GM04504 (cell line): ENCODE measurements at places on chromosomes 4 and X.
A peak's percentile ranks its signal among the peaks of the same experiment; 100 is the strongest.

DNA sequence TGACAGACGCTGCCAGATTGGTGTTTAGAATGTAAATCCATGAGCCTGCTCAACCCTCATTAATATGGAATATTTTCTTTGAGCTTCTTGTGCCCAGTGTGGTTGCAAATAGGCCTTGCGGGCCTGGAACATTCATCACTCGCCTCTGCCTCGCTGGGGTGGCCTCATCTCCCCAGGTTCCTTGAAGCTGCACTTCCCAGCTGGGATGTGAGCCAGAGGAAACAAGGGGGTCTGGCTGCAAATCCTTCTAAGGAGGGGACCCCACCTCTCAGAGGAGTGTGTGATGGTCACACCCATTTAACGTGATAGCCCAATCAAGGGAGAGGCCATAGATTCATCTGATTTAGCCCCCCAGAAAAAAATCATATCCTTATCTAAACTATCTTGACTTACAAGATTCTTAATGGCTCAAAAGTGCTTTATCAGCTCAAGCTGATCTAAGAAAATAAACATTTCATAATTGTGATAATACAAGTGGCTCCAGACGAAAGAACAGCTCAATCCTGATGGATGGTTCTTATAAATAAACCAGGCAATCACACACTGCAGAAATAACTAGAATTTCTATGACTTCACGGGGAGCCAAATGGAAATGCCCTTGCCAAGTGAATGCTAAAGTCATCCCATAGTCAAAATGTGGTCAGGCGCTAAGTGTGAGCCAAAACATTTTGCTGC, 189.9 kb downstream of the PTTG2 start:
- no peak for DNase-seq

GRCh38 chrX:84501798-84502628, at the start of gene HDX:
HDX (minus strand) TSS chrX:84502453; CDS start chrX:84475397, 27,056 bp downstream.
- DNase-seq = peak; percentile 62

DNA sequence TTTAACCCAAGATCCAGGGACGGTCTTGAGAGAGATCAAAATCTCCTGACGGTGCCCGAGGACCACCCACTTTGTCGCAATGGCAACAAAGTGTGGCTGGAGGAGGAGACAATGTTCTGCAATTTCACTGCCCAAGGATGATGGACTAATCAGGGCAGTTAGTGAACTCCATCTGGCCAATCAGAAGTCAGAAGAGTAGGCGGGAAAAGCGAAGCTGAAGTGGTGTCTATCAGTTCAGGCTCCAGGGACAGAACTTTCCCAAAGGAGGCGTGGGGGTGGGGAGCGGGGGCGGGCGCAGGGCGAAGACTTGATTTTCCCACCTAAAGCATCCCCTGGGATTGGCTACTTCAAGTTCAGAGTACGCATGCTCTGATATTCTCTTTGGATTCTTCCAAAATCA, 25.6 kb downstream of the SPACA5B start:
- no peak for DNase-seq

GRCh38 chr4:185358514-185358913, 37.2 kb downstream of the LRP2BP start:
- no peak for DNase-seq

- no peak for DNase-seq
Observed at GRCh38 chrX:133916984-133917722, 68.2 kb downstream of the GPC3 start.

DNA sequence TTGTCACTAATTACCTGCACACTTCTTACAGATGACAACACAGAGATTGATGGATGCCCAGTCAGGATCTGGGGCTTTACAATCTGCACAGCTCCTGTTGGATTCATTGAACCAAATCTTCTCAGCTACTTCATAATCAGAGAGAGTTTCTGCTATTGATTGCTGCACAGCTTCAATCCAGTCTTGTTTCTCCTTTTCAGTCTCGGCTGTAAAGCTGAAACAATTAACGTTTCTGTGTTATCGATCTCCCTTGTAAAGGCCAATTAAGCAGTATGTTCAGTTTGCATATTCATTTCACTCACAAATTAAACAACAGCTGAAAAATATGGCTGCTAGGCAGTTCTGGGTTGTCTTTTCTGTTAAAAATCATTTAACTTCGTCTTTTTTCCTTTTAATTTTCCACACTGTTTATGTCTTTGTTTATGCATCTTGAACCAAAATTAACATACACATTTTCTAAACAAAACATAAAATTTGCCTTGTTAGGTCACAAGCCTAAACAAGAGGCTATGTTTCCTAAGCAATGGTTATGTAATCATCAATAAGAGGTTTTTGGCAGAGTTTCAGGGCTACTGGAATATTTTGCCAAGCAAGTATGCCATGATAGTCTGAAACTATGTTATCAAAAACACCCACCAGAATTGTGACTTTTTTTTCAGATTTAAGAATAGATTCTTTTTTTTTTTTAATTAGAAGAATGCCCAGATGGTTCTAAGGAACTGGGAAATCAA, 79.2 kb downstream of the ARAP2 start:
- DNase-seq = no peak

- DNase-seq = peak; percentile 17
Observed at GRCh38 chr4:108433832-108434231, 186.5 kb upstream of the RPL34 start.

DNA sequence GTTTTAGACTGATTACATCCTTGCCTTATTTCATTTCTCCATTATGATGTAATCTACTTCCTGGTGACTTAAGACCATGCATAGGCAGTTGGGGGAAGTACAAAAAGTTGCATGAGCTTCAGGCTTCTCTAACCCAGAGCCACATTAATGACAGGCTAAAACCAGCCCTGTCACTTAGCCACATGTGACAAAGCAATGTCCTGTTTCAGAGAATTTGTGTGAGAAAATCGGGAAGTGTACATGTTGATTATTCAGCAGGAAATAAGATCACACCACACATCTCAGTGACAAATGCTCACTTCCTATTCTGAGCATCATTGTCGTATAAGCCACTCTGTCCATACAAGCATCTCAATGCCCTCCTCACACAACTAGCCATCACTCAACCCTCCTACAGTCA, 98.5 kb upstream of the MAGEB16 start:
- DNase-seq = no peak

DNA sequence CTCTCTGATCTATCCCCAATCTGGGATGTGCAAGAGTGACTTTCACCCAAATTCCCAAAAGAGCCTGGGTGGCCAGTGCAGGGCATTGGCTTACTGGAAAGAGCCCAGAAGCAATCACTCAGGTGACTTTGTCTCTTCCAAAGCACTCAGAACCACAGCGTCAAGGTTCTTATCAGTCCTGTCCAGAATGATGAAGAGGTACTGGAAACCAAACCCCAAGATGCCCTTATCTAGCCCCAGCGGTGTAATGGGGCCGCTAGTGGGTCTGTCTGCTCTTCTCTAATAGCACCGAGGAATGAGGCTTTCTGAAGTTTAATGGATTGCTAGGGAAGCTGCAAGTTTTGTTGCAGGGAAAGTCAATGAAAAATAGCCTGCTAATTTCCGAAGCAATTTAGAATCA, 21.6 kb downstream of the CLNK start:
- no peak for DNase-seq

DNA sequence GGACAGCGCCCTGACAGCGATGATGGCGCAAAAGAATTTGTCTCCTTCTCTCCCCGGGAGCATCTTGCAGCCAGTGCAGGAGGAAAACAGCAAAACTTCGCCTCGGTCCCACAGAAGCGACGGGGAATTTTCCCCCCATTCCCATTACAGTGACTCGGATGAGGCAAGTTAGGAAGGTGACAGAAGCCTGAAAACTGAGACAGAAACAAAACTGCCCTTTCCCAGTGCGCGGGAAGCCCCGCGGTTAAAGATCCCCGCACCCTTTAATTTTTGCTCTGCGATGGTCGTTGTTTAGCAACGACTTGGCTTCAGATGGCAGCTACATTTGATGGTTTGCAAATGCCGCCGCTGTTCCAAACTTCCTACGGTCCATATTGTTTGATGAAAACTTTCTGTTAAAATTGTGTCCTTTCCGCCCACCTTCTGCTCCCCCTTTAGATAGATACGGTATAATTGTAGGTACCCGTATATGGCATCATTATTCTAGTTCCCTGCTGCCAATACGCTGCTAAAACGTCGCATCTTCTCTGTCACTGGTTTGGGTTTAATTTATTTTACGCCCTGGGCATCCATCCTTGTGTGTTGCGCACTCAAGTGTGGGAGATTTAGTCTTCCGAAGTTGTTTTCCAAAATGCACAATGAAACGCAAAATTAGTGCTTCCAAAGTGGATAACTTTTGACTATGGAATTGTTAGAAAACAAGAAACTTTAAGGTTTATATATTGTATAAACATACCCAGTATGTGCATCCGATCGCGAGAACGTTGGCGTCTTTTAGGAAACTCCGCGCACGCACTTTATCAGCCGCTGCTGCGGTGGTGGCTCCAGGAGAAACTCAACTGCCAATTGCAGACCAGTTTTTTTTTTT, 1.5 kb downstream of the ATOH1 start:
- no peak for DNase-seq
